WTC11 (cell line): ENCODE measurements at places on chromosomes 2 and 18.

- DNase-seq: no peak
- no peak overlapping the region for H3K27ac ChIP-seq
- peaks cover 9% of the 10 kb centered on the region for H3K27me3 ChIP-seq
- 0 out of 2 replicates have a peak, but pooled peaks cover 2% of the 10 kb centered on the region for H3K36me3 ChIP-seq
- H3K4me3 ChIP-seq: no peak overlapping the region
These were observed 15.3 kb upstream of the CIDEA start for GRCh38 chr18:12238826-12239225.

GRCh38 chr2:223928113-223929006 lies 16.8 kb downstream of the WDFY1 start:
- no peak overlapping the region for H3K4me3 ChIP-seq
- H3K36me3 ChIP-seq: peaks cover 41% of the 10 kb centered on the region
- DNase-seq: no peak
- no peak overlapping the region for H3K27ac ChIP-seq

- H3K4me1 ChIP-seq: no peaks in the 10 kb centered on the region; the same call in 1 of the 2 replicates
- H3K36me3 ChIP-seq: peaks cover 3% of the 10 kb centered on the region; the same call in 1 of the 2 replicates
- no peaks in the 10 kb centered on the region for H3K27me3 ChIP-seq
- H3K27ac ChIP-seq: no peak overlapping the region
- H3K4me3 ChIP-seq: no peak overlapping the region
- no peak for DNase-seq
These were observed 65.6 kb downstream of the MYCN start for GRCh38 chr2:16005816-16006536.

- H3K4me1 ChIP-seq: no peaks in the 10 kb centered on the region
- H3K27me3 ChIP-seq: no peaks in the 10 kb centered on the region
These were observed 43.0 kb downstream of the SERPINB7 start for GRCh38 chr18:63818212-63818611.

GRCh38 chr2:25521665-25522387 lies 151.6 kb downstream of the DTNB start:
- no peak overlapping the region for H3K4me3 ChIP-seq
- no peak for DNase-seq
- H3K4me1 ChIP-seq: peaks cover 6% of the 10 kb centered on the region
- no peaks in the 10 kb centered on the region for H3K27me3 ChIP-seq
- H3K27ac ChIP-seq: peak overlapping the region; percentile 85; the same call in 1 of the 2 replicates
